ENCODE measurements at places on chromosomes 1 and 21. TPM values are rescaled to one million over a fixed set of nuclear protein-coding genes. Genes with fewer than 3 reads are reported as not detected.

ALX3 gene
- total RNA-seq, result not detected

DNA sequence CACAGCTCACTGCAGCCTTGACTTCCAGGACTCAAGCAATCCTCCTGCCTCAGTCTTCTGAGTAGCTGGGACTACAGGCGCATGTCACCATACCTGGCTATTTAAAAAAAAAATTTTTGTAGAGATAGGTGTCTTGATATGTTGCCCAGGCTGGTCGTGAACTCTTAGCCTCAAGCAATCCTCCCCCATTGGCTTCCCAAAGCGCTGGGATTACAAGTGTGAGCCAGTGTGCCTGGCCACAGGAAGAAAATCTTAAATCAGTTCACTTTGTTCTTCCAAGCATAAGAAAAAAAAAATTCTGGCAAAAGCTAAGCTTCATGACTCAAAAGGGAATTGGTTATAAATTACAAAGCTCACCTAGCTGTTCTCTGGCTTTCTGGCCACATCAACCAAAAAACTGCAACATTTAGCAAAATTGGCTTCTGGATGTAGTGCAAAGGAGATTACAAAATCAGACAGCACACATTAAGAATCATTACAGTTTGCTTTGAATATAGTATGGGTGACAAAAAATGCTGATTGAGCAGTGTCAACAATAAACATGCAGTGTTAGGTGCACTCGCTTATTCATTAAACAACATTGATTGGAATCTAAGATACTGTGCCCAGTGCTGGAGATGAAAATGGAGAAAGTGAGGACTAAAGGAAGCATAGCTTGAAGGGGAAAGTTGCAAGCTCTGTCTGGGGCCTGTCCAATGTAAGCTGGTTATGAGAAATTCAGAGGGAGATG, 76.7 kb downstream of the KCTD3 start:
- DNase-seq, result no peak

GRCh38 chr21:29219165-29219770, 79.5 kb upstream of the BACH1 start:
- no peak for DNase-seq

DNA sequence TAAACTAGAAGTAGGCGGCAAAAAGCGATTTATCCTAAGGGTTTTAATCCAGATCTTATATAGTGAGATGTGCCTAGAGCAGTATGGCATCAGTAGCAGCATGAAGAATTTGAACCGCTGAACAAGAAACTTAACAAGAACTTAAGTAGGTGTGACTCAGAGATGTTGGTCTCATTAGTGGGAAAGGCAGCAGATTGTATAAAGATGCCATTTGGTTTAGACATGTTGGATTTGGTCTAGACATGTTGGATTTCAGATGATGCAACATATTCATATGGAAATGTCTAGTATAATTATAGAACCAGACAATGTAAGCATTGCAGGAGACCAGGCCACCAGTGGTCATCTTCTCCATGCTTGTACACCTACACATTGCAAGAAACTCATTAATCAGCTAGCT, 42.1 kb upstream of the ZP4 start:
- DNase-seq, result no peak

- no peak for DNase-seq
Observed at GRCh38 chr1:60573726-60574409, 500.3 kb upstream of the C1orf87 start.

AMPD1 gene
- total RNA-seq, result not detected

DNA sequence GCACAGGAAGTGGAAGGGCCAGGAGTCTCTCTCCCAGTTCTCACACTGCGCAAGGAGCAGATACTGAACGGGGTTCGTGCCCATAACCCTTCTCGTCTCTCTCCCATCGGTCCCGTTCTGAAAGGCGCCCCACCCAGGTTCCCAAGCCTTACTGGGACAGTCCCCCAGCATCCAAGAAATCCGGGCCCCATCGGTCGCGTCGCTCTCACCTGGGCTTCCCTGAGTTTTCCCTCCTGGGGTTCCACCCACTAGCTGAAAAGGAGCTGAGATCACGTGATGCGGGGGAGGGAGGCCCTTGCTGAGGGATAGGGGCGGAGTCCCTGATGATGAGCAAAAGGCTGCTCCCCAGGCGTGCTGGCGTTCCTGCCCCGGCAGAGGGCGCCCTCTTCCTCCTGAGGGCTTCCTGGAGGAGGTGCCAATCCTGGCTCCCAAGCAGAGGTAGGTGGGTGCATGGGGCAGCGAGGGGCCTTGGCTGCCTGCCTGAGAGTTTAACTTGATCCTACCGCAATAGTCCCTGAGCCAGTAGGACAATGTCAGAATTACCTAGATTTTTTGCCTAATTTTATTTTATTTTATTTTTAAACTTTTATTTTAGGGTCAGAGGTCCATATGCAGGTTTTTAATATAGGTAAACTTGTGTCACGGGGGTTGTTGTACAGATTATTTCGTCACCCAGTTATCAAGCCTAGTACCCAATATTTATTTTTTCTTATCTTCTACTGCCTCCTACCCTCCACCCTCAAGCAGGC, at the start of gene SPOCD1:
SPOCD1 (minus strand) TSS at position 271 of the 749 bp plus-strand sequence. CDS start 689 bp downstream, outside the sequence.
- DNase-seq, result peak; percentile 92

- no peak for DNase-seq
Observed at GRCh38 chr1:10692401-10693021, 103.9 kb downstream of the CASZ1 start.

GRCh38 chr1:220217383-220217988, 54.8 kb downstream of the RAB3GAP2 start:
- no peak for DNase-seq

DNA sequence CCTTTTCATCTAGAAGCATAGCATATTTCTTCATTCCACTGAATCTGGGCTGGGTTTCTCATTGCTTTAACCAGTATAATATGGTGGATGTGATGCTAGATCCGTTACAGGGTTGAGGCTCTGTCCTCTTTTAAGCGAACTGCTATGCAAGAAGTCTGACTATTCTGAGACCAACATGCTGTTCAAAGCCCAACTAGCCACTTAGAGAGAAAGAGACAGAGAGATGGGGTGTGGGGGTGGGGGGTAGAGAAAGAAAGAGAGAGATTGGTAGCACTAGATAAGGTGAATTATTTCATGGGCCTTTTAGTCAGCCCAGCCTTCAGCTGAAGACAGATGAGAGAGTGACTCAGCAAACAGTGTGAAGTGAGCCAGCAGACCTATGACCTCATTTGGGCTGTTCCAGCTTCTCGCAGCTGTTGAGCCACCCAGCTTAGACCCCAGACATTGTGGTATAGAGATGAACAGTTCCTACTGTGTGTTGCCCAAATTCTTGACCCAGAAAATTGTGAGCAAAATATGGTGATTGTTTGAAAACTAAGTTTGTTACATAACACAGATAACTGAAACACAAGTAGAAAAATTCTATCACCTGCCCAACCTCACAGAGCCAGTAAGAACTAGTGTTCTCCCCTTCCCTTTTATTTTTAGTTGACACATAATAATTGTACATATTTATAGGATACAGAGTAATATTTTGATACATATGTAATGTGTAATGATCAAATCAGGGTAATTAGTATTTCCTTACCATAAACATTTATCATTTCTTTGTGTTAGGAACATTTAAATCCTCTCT, 40.7 kb upstream of the PRKACB start:
- DNase-seq, result no peak

CD164L2 gene
- total RNA-seq, result not detected

OLIG1 gene
- not detected for total RNA-seq

All from posterior vena cava (tissue), 2 donors.